ENCODE measurements at places on chromosomes 6 and 20.

- peak; percentile 32 for DNase-seq
Observed at GRCh38 chr6:148524976-148525375, 182.3 kb downstream of the SASH1 start.

- DNase-seq = no peak
Observed at GRCh38 chr6:104322841-104323240, 536.9 kb downstream of the HACE1 start.

- no peak for DNase-seq
Observed at GRCh38 chr6:169175360-169175887, 78.2 kb downstream of the THBS2 start.

- no peak for DNase-seq
Observed at GRCh38 chr6:99471638-99472037, 43.6 kb downstream of the USP45 start.

DNA sequence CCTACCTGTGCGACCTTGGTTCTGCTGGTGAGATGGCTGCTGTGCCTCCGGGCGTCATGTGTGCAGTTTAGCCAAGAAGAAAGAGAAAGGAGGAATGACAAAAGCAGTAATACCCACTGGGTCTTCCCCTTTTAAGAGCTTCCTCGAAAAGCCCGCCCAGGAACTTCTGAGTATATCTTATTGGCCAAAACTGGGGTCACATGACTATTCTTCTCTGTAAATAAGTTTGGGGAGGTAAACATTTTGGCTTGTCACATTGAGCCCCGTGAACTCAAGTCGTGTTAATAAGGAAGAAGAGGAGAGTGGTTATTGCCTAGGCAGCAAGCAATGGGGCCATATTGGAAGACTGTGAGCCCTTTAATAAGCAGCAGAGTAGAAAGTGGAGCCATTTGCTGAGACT, 130.4 kb upstream of the ECI2 start:
- no peak for DNase-seq

DNA sequence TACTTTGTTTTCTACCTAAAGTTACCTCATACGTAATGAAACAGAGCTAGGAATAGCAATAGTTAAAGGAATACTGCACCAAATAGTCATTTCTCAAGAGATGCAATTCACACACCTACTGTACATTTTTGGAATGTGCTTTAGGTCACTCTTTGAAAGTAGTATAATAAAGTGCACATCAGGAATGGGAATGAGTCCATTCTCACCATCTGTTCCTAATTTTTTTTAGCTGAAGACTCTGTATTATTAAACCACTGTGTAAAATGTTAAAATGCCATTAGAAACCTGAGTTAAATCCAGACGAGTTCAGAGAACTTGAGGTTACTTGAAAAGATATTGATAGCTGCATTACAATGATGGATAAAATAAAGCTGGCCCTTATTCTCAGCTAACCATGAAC, 51.9 kb upstream of the EPHA7 start:
- DNase-seq = no peak

- no peak for DNase-seq
Observed at GRCh38 chr6:111469543-111469942, 13.5 kb downstream of the REV3L start.

GRCh38 chr6:168683621-168684020, 242.6 kb downstream of the SMOC2 start:
- DNase-seq = no peak

- peak; percentile 59 for DNase-seq
Observed at GRCh38 chr6:90295854-90296340, 746 bp downstream of the BACH2 start.
